ENCODE measurements at places on chromosomes 3 and 15.

DNA sequence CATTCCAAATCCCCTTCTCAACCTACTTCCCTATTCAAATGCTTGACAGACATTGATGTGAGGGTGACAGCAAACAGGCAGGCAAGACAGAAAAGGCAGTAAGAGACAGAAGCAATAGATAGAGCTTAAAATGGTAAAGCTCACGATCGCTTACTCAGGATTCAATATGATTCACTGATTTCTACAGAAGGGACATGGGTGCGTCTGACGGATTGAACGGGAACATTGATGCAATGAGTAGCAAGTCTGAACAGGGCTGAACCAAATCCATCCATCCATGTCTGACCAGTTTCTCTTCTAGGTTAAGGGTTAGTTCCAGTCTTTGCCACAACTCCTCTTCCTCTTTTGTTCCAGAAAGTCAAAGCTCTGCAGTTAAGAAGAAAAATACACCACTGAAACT, 35.1 kb downstream of the P2RY1 start:
- no peak for DNase-seq

DNA sequence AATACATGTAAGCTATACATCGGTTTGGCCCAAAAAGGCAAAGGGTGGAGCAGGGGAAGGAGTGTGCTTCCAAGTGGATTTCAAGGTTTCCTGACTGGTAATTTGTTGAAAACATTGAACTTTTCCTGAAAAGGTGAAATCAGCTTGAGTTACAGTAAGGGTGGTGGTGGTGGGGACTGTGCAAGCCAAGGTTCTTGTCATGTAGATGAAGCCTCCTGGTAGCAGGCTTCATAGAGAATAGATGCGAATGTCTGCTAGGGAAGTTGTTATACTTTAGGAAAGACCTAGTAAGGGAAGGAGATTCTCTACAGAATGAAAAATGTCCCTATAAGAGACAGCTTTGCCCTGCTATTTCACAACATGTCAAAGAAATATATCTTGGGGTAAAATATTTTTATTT, 528.2 kb upstream of the CBLB start:
- DNase-seq, result no peak

GRCh38 chr15:63491979-63492378, 12.4 kb upstream of the USP3 start:
- no peak for DNase-seq

DNA sequence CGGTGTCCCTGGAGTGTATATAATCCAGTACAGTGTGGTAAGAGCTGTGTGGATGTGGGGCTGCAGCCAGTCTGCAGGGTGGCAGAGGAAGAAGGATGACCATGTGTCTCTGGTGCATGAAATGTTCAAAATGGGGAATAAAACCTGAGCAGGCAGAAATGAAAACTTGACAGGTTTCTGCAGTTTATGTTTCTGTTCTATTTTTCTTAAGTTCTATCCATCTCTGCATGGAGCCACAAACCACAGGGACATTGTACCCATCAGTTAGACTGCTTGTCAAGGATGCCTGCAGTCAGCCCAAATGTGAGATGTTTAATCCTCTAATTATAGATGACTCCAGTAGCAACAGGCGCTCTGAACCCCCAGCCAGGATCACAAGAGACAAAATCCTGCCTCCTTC, 216.7 kb downstream of the IL20RB start:
- no peak for DNase-seq

DNA sequence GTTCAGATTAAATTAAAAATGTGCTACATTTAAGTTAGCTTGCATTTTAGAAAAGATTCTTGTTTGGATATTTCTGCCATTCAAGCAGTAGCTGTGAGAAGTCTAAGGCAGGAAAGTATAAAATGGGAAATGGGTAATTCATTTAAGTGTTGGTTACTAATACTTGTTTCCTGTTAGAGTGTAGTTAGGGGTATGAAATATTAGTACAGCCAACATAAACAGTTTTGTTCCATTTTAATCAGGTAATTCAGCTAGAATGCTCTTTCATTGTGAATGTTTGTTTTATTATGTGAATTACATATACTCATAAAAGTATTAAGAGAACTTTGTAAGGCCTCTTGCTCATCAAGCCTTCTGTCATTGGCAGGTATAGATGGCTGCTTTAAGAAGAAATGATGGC, 19.9 kb downstream of the TATDN2 start:
- no peak for DNase-seq

Data from brain pericyte (primary cell).